Skin of body (tissue), 3 donors: ENCODE measurements at places on chromosomes 4 and X. TPM values are rescaled to one million over a fixed set of nuclear protein-coding genes. Genes with fewer than 3 reads are reported as not detected.

DNA sequence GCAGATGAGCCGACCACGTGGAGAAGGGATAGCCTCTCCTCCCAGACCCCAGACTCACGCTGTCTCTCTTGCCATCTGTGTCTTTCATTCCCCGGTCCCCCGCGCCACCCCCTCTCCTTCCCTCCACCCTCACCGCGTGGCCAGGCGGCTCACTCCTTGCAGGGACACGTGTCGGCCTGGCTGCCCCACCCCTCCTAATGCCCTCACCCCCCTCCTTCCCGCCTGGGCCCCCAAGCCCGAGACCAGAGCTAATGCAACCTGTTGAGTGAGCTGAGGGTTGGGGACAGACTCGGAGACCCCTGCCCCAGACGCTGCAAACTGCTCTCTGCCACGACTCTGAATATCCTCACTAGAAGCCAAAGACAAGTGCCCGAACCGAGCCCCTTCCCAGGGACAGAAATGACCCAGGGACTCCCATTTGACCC is 1.8 kb downstream of the SLC38A5 start:
- DNase-seq = no peak

DNA sequence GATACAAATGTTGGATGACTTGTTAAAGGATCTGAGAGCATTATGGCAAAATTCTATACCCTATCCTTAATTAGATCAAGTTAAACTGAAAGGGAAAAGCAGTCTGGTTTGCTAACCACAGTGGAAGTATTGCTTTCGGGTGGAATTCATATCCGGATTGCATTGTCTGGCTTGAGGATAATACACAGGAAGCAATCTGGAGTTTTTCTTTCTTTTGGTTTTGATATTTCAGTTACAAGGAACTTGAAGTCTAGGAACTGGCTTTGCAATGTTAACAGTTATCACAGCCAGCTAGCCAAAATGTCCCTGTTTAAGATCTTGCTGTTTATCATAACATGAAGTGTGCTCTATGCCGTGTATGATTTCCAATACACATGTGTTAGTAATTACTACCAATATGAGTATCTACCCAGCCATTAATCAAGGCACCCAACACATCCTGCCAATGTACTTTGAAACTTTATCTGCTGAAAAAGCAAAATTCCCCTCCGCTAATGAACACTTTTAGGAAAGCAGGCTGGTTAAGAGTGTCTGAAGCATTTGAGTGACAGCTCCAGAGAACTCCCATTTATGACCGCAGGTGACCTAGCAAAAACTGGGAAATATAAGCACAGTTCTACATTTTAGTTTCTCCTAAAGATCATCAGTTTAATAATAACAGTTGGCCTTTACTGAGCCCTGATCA is 146.4 kb downstream of the PALLD start:
- peak; percentile 53 for DNase-seq

DNA sequence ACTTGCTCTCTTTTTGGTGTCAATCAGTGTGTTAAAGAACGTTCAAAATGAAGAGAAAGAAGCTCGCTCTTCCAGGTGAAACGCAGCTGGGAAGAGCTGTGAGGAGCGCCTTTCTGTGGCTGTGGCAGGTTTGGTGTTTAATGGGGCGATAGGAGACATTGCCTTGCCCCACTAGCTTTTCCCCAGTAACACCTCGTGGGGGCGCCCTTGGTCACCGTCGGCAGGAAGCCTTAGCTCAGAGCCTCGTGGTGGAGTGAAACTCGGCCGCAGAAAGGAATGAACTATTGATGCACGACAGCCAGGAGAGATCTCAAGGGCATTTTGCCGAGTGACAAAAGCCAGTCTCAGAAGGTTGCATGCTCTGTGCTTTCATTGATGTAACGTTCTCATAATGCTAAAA is 65.1 kb downstream of the GPR143 start:
- DNase-seq = no peak

DNA sequence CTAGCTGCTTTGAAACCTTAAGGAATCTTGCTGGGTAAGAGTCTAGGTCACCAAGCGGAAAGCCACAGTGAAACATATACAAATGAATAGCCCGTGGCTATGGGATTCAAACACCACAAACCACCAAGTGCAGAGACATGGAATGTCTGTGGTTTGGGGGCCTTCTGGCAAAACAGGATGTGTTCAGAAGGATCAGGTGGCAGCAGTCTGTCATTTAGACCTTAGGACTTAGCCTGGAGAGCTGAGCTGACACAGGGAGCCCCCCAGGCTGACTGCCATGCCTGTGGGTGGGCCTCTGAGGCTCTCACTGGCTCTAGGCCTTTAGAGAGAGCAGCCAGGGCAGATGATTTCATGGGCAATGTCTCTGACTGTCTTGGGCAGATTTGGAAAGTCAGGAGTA is 225.6 kb downstream of the FBXW7 start:
- DNase-seq = no peak

GRCh38 chr4:46937493-46937892 is 28.4 kb upstream of the COX7B2 start:
- no peak for DNase-seq

The IQSEC2 gene
- total RNA-seq = 6.6 TPM

The ERVMER34-1 gene
- 0.69 TPM for total RNA-seq
